Osteocyte (in vitro differentiated cells): ENCODE measurements at places on chromosomes 2 and 18.

DNA sequence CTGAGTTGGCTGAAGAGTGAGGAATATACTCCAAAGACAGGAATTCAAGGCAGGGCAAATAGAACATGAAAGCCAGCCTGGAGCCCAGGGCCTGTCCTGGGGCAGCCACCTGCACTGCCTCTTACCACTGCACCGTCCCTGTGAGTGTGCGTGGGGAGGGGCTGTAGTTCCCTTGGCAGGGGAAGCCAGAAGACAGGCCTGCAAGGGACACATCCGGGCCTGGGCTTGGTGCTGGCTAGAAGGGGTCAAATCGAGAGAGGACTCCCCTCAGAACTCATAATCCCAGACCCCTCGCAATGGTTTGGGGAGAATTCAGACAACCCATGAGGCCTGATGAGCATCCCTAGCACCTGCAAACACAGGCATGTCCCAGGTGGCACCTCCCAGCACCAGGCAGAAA lies 87.0 kb downstream of the HDAC4 start:
- no peak for DNase-seq

DNA sequence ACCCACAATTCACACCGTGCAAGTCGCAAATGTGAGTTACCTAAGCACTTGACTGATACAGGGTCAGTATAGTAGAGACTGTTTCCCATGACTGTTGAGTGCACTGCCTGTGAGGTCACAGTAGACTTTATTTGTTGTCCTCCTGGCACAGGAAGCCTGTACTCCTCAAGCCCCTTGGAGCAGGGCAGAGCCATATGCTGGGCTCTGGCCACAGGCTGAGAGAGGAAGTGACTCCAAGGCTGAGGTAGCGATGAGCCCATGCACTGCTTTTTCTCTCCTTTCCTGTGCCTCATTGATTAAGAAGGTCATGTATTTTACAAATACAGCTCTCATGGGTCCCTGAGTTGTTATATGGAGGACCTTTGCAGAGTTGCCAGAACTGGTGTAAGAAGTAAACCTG lies 287.7 kb downstream of the SRBD1 start:
- no peak for DNase-seq

DNA sequence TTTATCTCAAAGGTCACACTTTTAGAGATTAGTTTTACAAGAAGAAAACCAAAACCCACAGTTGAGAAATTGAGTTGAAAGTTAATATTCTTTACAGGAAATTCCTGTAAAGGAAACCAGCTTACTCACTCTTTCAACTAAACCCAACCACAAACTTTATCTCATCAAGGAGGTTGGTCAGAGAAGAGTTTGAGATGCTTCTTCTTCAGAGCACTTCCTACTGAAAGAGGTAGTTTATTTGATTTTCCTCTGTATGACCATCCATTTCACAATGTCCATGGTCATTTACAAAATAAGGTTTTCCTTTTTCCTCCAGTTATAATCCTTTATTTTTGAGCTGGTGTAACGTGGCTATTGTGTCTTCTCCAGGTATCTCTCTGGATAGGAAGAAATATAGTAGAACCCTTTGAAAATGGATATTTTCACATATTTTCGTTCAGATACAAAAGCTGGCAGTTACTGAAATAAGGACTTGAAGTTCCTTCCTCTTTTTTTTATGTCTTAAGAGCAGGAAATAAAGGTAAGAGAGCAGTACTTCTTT lies 4.5 kb upstream of the IL18RAP start:
- no peak for DNase-seq

DNA sequence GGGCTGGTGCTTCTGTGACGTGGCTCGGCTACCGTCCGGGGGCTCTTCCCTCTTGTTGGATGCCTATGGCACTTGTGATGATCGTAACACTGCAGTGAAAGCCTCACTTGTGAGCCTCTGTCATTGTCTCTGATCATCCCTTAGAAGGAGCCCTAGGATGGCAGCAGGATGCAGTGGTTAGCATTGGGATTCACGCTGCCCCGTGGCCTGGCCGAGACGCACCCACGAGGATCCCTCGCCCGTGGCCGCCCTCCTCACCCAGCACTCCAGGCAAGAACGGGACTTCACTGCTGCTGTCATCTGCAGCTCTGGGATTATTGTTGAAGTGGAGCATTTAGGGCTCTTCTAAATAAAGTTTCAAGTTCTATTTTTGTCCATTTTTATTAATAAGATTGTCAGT lies 46.8 kb upstream of the CTDP1 start:
- peak; percentile 62 for DNase-seq

DNA sequence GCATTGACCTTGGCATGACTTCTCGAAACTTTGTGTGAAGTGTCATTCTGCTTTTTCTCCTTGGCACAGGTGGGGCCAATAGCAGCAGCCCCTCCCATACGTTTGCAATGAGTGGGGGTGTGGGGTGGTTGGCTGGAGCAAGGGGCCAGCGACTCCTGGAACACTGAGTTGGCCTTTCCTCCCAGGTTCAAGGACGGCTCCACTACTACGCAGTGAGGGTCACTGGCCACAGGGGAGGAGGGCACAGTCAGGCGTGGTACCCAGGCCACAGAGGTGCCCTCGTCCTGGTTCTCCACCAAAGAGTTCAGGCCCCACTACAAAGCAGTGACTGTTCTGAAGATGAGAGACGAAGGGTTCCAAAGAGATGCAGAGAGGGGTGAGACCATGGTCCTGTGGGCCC lies 70.6 kb upstream of the OTOS start:
- no peak for DNase-seq
